Testis (tissue), 5 donors: ENCODE measurements at places on chromosomes 12 and 14.

- H3K36me3 ChIP-seq: no peaks in the 10 kb centered on the region
- no peaks in the 10 kb centered on the region for H3K27me3 ChIP-seq
- H3K4me3 ChIP-seq: peak within 1 kb of the TSS; percentile 76
- peak within 1 kb of the TSS; percentile 90 for H3K27ac ChIP-seq
- peak; percentile 73 for DNase-seq
Measured at GRCh38 chr12:41188058-41188840, at the start of gene PDZRN4. PDZRN4 (plus strand) TSS chr12:41188320.

- H3K27me3 ChIP-seq: no peaks in the 10 kb centered on the region
- no peaks in the 10 kb centered on the region for H3K4me1 ChIP-seq
- no peak for DNase-seq
- H3K4me3 ChIP-seq: no peak overlapping the region
Measured at GRCh38 chr12:8491646-8492530, 21.4 kb upstream of the CLEC4D start.

GRCh38 chr12:51848841-51849735, 570 bp upstream of the FIGNL2 start:
- DNase-seq: no peak
- H3K4me1 ChIP-seq: peaks cover 25% of the 10 kb centered on the region
- no peak overlapping the region for H3K27ac ChIP-seq
- H3K27me3 ChIP-seq: no peaks in the 10 kb centered on the region
- H3K4me3 ChIP-seq: peak overlapping the region; percentile 36

GRCh38 chr12:31991815-31992214, 32.6 kb downstream of the RESF1 start:
- H3K4me3 ChIP-seq: no peak overlapping the region
- DNase-seq: no peak
- H3K27me3 ChIP-seq: no peaks in the 10 kb centered on the region

DNA sequence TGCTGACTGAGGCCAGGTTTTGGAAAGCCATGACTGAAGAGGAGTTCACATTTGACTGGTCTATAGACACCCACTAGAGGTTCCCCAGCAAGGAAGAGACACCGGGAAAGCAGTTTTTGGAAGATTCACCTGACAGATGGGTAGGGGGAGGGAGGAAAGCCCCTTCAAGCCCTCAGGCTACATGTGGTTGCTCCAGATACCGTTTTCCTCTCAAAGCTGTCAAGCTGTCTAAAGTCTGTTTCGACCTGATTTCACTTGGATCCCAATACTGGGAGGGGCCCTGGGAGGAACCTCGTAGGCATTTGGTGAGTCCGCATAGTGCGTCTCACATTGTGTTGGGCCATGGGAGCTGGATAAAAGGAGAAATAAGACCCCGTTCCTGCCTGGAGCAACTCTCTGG, 1.7 kb upstream of the LRP1 start:
- peak overlapping the region; percentile 99 for H3K27ac ChIP-seq
- no peak overlapping the region for H3K4me3 ChIP-seq
- H3K4me1 ChIP-seq: peaks cover 28% of the 10 kb centered on the region
- DNase-seq: no peak
- no peaks in the 10 kb centered on the region for H3K27me3 ChIP-seq
- H3K36me3 ChIP-seq: no peaks in the 10 kb centered on the region

GRCh38 chr14:79436335-79436734, 775.0 kb downstream of the DIO2 start:
- H3K4me1 ChIP-seq: no peaks in the 10 kb centered on the region
- DNase-seq: no peak
- H3K36me3 ChIP-seq: no peaks in the 10 kb centered on the region
- no peak overlapping the region for H3K4me3 ChIP-seq
- H3K27me3 ChIP-seq: no peaks in the 10 kb centered on the region

GRCh38 chr14:68510201-68511128, 282.4 kb downstream of the ZFP36L1 start:
- H3K27ac ChIP-seq: peak overlapping the region; percentile 63
- H3K4me3 ChIP-seq: no peak overlapping the region
- H3K36me3 ChIP-seq: no peaks in the 10 kb centered on the region
- H3K4me1 ChIP-seq: peaks cover 29% of the 10 kb centered on the region
- no peaks in the 10 kb centered on the region for H3K27me3 ChIP-seq
- DNase-seq: peak; percentile 38

- no peaks in the 10 kb centered on the region for H3K27me3 ChIP-seq
- no peaks in the 10 kb centered on the region for H3K36me3 ChIP-seq
- H3K4me3 ChIP-seq: no peak overlapping the region
- no peak for DNase-seq
Measured at GRCh38 chr14:95044463-95045105, 112.7 kb downstream of the DICER1 start.

- H3K27me3 ChIP-seq: no peaks in the 10 kb centered on the region
- H3K27ac ChIP-seq: no peak overlapping the region
- no peaks in the 10 kb centered on the region for H3K36me3 ChIP-seq
- no peak for DNase-seq
- no peak overlapping the region for H3K4me3 ChIP-seq
Measured at GRCh38 chr12:51883998-51884675, 3.8 kb upstream of the ANKRD33 start.

- no peak for DNase-seq
- no peaks in the 10 kb centered on the region for H3K27me3 ChIP-seq
- H3K4me1 ChIP-seq: peaks cover 25% of the 10 kb centered on the region
- no peaks in the 10 kb centered on the region for H3K36me3 ChIP-seq
- H3K4me3 ChIP-seq: no peak overlapping the region
Measured at GRCh38 chr14:90554341-90554740, 157.5 kb downstream of the CALM1 start.

- no peaks in the 10 kb centered on the region for H3K36me3 ChIP-seq
- no peak overlapping the region for H3K27ac ChIP-seq
- no peaks in the 10 kb centered on the region for H3K4me1 ChIP-seq
- DNase-seq: no peak
- no peak overlapping the region for H3K4me3 ChIP-seq
- H3K27me3 ChIP-seq: no peaks in the 10 kb centered on the region
Measured at GRCh38 chr14:81085596-81085995, 130.2 kb downstream of the TSHR start.

DNA sequence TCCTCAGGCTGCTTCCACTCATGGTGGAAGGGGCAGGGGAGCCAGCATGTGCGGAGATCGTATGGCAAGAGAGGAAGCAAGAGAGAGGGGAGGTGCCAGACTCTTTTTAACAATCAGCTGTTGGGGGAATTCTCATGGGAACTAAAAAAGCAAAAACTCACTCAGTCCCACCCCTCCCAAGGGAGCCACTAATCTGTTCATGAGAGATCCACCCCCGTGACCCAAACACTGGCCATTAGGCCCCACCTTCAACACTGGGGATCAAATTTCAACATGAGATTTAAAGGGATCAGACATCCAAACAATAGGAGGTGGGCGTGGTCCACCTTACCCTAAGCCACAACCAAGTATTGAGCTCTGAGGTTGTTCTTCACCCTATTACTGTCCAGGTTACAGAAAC, 375.1 kb downstream of the GRIN2B start:
- no peak overlapping the region for H3K4me3 ChIP-seq
- no peaks in the 10 kb centered on the region for H3K36me3 ChIP-seq
- no peak overlapping the region for H3K27ac ChIP-seq
- no peak for DNase-seq
- H3K27me3 ChIP-seq: no peaks in the 10 kb centered on the region
- no peaks in the 10 kb centered on the region for H3K4me1 ChIP-seq

- no peaks in the 10 kb centered on the region for H3K4me1 ChIP-seq
- no peak overlapping the region for H3K27ac ChIP-seq
- H3K4me3 ChIP-seq: no peak overlapping the region
- no peaks in the 10 kb centered on the region for H3K27me3 ChIP-seq
- DNase-seq: no peak
Measured at GRCh38 chr12:98945864-98946263, 300.8 kb downstream of the APAF1 start.

- H3K36me3 ChIP-seq: no peaks in the 10 kb centered on the region
- no peak overlapping the region for H3K27ac ChIP-seq
Measured at GRCh38 chr14:23612354-23612732, 23.8 kb upstream of the DHRS2 start.

DNA sequence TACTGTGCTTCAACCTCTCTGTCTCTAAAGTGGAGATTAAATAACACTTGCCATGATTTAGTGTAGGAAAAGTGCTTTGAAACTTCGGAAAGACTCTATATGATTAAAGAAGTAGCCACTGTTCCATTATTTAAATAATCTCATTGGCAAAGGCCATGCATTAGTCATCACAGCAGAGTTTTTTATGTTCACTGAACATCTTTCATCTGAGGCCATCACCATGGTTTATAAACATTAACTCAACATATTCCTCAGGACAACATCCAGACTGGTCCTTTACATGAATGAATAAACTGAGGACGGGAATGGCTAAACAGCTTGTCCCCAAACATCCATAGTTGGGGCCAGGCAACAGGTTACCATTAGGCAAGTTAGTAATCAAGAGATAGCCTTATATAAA, 124.6 kb upstream of the FRMD6 start:
- no peaks in the 10 kb centered on the region for H3K36me3 ChIP-seq
- H3K4me3 ChIP-seq: no peak overlapping the region
- no peaks in the 10 kb centered on the region for H3K27me3 ChIP-seq
- H3K27ac ChIP-seq: no peak overlapping the region

GRCh38 chr12:123519141-123520001, 14.1 kb downstream of the RILPL1 start:
- H3K27me3 ChIP-seq: no peaks in the 10 kb centered on the region
- H3K36me3 ChIP-seq: no peaks in the 10 kb centered on the region
- no peak for DNase-seq
- H3K27ac ChIP-seq: no peak overlapping the region
- H3K4me3 ChIP-seq: no peak overlapping the region
- peaks cover 10% of the 10 kb centered on the region for H3K4me1 ChIP-seq

DNA sequence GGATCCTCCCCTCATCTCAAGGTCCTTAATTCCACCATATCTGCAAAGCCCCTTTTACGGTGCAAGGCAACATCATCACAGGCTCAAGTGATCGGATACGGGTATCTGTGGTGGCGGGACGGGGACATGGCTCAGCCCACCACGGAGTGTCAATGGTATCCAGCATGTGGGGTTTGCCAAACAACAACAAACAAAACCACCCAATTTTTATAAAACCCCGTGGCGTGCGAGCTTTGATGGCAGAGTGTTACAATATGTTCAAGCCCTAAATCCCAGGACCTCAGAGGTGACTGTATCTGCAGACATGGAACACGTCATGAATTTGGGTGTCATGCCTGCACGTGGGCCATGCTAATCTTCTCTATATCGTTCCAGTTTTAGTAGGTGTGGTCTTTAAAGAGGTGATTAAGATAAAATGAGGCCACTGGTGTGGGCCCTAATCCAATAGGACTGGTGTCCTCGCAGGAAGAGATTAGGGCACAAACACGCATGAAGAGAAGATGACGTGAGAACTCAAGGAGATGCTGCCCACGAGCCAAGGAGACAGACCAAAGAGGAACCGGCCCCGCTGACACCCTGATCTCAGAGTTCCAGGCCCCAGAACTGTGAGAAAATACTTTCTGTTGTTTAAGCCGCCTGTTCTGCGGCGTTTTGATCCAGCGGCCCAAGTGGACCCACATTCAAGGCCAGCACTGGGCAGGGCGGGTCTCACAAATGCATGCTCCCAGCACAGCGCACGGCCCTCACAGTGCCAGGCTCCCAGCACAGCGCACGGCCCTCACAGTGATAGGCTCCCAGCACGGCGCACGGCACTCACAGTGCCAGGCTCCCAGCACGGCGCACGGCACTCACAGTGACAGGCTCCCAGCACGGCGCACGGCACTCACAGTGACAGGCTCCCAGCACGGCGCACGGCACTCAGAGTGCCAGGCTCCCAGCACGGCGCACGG, 6.7 kb upstream of the GOLGA3 start:
- H3K4me3 ChIP-seq: no peak overlapping the region
- H3K36me3 ChIP-seq: no peaks in the 10 kb centered on the region
- no peaks in the 10 kb centered on the region for H3K27me3 ChIP-seq
- DNase-seq: no peak
- no peak overlapping the region for H3K27ac ChIP-seq
- peaks cover 14% of the 10 kb centered on the region for H3K4me1 ChIP-seq

- H3K36me3 ChIP-seq: no peaks in the 10 kb centered on the region
- no peak overlapping the region for H3K4me3 ChIP-seq
- DNase-seq: no peak
- no peak overlapping the region for H3K27ac ChIP-seq
- no peaks in the 10 kb centered on the region for H3K4me1 ChIP-seq
Measured at GRCh38 chr12:114141921-114142564, 175.9 kb upstream of the RBM19 start.

- no peaks in the 10 kb centered on the region for H3K4me1 ChIP-seq
- peak overlapping the region; percentile 44 for H3K4me3 ChIP-seq
- peak; percentile 16 for DNase-seq
- no peak overlapping the region for H3K27ac ChIP-seq
Measured at GRCh38 chr12:1864456-1864855, 44.1 kb downstream of the LRTM2 start.

- no peak overlapping the region for H3K27ac ChIP-seq
- H3K27me3 ChIP-seq: no peaks in the 10 kb centered on the region
- no peaks in the 10 kb centered on the region for H3K36me3 ChIP-seq
- DNase-seq: no peak
- H3K4me3 ChIP-seq: no peak overlapping the region
Measured at GRCh38 chr12:104665296-104665695, 208.5 kb downstream of the CHST11 start.

DNA sequence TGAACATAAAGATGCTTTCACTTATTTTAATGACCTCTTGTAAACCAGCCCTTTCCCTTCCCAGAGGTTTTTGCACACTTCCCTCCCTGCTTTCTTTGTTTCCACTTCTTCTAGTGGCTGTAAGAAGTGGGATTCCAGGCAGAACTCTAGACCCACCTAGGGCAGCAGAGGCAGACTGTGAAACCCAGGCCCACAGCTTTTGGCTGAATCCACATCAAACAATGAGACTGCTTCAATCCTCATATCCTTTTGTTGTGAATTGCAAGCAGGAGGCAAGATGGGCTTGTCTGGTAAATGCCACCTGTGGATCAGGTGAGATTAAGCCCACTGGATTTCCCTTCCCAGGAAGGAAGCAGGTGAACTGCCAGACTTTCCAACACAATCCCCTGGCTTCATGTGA, 12.8 kb downstream of the CCDC177 start:
- no peak overlapping the region for H3K27ac ChIP-seq
- no peak overlapping the region for H3K4me3 ChIP-seq
- no peaks in the 10 kb centered on the region for H3K4me1 ChIP-seq
- no peak for DNase-seq
- no peaks in the 10 kb centered on the region for H3K36me3 ChIP-seq

GRCh38 chr12:51705450-51705849, 114.4 kb downstream of the SCN8A start:
- no peaks in the 10 kb centered on the region for H3K4me1 ChIP-seq
- no peaks in the 10 kb centered on the region for H3K27me3 ChIP-seq
- H3K36me3 ChIP-seq: no peaks in the 10 kb centered on the region

GRCh38 chr14:93691042-93691780, 97.1 kb downstream of the PRIMA1 start:
- H3K36me3 ChIP-seq: no peaks in the 10 kb centered on the region
- no peaks in the 10 kb centered on the region for H3K27me3 ChIP-seq
- no peak for DNase-seq
- H3K4me3 ChIP-seq: no peak overlapping the region
- H3K4me1 ChIP-seq: no peaks in the 10 kb centered on the region
